GM04504 (cell line): ENCODE measurements at places on chromosomes 7 and 10.
A peak's percentile ranks its signal among the peaks of the same experiment; 100 is the strongest.

GRCh38 chr10:73494877-73495225 is 973 bp downstream of the PPP3CB start:
- no peak for DNase-seq

- no peak for DNase-seq
Measured at GRCh38 chr7:27151341-27151930, 947 bp downstream of the HOXA3 start.

- DNase-seq = peak; percentile 59
Measured at GRCh38 chr7:55086413-55087201, 67.8 kb downstream of the EGFR start.

DNA sequence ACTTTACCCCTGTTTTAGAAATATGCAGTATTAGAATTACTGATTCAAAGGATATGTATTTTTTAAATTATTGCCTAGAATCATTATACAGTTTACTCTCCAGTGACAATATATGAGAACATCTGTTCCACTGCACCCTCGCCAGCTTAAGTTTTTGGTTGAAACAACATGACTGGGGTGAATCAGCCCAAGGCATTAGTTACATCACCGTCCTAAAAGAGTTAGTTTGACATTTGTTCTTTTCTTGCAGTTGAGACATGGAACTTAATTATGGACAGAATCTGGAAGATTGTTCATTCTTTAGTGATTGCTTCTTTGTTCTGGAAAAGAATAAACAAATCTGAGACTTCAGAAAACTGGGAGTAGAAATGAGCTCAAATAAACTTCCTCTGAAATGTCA is 167.3 kb upstream of the DKK1 start:
- DNase-seq = peak; percentile 12

DNA sequence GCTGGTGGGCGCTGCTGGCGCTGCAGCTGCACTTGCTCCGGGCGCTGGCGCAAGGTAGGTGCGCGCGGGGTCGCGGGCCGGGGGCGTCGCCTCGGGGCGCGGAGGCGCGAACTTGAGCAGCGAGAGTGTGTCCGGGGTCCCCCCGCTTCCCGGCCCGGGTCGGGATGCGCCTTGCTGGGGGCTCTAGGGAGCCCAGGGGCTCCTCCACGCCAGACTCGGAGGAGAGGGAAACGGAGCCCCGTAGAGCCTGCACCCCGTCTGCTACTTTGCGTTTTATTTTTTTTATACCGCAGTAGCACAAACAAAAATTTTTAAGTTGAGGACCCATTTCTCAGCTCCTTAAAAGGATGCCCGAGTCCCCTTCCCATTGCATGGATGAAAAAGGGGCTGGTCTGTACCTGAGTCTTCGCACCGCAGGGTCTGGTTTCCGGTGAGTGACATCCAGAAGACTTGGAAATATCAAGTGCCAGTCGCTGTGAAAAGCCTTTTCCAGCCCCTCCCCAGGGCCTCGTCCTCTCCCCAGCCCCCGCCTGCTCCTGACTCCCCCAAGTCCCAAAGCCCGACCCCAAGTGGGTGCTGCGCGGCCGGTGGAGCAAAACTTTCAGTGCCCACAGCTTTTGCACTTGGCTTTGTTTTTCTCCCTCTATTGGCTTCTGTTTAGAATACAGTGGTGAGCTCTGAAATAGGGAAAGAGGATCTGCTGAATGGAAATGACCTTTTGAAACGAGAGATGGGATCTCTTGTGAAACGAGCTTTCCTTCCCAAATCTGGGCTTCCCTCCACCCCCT is 973 bp downstream of the SDK1 start:
- no peak for DNase-seq

DNA sequence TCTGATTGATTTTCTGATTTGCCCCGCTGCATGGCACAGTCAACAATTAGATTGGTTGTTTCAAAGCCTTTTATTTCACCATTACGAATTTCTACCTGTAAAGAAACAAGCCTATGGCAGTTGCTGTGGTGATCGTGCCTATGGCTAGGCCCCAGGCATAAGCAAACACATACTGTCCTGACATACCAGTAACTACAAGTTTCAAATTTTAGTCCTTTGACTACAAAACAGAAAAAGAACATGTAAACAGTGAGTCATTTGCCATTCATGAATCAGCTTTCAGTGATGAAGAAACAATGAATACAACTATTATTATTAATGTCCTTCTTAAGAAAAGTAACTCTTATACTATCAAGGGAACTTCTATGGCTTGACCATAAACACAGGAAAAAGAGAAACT is 168.0 kb upstream of the LRRN3 start:
- no peak for DNase-seq

GRCh38 chr10:103712898-103713498 is 142.4 kb downstream of the SH3PXD2A start:
- peak; percentile 38 for DNase-seq

DNA sequence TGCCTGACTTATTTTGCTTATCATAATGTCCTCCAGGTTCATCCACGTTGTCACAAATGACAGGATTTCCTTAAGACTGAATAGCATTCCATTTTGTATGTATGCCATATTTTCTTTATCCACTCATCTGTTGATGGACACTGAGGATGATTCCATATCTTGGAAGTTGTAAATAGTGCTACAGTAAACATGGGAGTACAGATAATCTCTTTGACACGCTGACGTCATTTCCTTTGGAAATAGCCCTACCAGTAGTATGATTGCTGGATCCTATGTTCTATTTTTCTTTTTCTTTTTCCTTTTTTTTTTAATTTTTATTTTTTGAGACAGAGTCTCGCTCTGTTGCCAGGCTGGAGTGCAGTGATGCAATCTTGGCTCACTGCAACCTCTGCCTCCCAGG is 167.6 kb downstream of the CTTNBP2 start:
- no peak for DNase-seq

- no peak for DNase-seq
Measured at GRCh38 chr10:130547368-130547767, 411.2 kb downstream of the GLRX3 start.

- DNase-seq = no peak
Measured at GRCh38 chr10:113613977-113614690, 49.7 kb downstream of the NRAP start.

DNA sequence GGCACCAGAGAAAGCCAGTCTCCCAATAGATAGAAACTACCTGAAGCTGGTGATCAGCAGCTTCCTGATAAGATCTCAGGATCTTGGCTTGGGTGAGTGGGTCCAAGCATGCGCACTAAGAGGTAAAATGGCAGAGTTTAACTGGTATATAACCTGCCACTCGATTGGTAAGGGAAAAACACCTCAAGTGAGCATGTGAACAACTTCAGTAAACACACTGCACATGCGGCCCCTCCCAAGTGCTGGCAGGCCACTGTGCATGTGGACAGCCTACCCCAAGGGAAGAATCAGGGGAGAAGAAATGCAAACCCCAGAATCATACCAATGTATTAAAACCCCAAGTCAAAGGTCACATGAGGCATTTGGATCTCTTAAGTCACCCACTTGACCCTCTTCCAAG is 17.7 kb upstream of the PON1 start:
- DNase-seq = no peak

- DNase-seq = no peak
Measured at GRCh38 chr7:86768967-86769760, 125.5 kb downstream of the GRM3 start.

DNA sequence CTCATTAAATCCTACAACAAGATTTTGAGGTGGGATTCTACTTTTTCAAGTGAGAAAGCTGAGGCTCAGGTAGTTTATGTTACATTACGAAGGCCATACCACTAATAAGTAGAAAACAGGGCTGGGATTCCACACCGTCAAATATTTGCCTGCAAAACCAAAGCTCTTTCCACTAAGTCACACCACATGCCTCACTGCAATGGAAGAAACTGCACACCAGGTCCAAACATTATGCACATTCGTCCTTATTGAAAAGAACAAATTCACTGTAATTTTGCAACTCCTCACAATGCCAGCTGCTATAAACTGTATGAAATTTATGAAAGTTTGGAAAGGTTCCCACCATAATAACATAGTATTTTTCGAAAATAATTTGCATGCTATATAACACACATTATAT is 66.5 kb downstream of the DGKB start:
- DNase-seq = no peak

GRCh38 chr7:100706672-100707311 is 871 bp downstream of the POP7 start:
- no peak for DNase-seq

DNA sequence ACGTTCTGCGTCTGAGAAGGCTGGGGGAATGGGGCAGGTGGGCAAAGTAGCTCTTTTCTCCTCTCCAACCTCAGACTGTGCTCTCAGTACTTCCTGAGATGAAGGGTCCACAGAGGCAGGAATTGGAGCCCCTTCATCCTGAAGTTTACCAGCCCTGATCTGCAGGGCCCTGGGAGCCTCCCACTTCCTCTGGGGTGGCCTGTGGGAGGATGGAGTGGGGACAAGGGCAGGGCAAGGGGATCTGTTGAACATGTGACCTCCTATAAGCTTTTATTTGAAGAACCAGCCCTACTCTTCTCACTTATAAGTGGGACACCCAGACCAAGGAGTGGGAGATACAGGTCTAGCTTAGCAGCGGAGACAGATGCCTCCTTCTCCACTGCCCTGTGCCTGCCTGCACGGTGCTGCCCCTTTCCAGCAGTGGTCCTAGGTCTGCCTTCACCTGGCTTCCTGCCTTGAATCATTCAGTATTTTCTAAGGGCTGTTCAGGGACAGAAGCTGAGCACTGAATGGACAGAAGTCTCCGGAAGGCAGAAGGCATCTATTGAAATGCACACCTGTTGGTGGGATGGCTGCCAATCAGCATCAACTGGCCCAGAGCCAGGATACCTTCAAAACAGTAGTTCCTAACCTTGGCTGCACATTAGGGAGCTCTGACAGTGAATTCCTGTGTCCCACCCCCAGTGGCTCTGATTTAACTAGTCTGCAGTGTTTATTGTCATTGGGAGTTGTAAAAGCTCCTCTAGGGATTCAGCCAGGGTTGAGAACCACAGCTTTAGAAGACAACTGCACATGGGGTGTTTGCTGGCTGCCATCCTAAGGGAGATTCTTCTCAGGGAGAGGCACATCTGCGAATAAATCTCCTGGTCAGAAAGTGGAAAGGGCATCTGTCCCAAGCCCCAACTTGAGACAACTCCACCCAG is 2.7 kb upstream of the ARHGAP22 start:
- no peak for DNase-seq

- no peak for DNase-seq
Measured at GRCh38 chr7:130733931-130734814, at the start of gene KLF14. Gene KLF14, minus strand, starts transcription at chr7:130734207. Its CDS starts 174 bp downstream, at chr7:130734033.

GRCh38 chr10:28470873-28471651 is 61.9 kb upstream of the WAC start:
- DNase-seq = peak; percentile 4

DNA sequence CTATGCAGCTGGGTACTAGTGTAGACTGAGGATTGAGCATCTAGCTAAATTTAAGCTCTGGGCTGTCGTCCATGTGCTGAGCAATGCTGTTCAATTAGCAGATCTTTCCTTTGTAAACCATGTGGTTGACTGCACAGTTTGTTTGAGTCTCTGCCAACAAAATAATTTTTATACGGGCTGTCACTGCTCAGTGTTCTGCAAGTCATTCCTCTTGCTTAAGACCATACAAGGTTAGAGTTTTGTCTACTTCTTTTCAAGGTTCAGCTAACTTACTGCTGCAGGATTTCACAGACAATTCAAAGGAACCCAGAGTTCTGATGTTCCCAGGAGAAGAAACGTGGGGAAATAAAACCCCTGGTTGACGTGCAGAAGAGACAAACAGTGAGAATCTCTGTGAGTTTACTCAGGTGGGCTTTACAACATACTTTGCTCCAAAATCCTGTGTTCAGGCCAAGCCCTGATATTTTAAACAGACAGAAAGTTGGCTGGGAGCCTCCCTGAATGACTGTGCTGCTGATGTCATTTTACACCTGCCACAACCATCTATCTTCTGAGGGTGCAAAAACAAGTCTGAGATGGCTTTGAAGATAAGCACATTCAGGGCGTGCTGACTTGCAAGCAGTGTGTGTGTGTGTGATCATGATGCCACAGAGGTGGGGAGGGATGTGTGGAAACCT is 177.1 kb upstream of the SVIL start:
- DNase-seq = peak; percentile 92

DNA sequence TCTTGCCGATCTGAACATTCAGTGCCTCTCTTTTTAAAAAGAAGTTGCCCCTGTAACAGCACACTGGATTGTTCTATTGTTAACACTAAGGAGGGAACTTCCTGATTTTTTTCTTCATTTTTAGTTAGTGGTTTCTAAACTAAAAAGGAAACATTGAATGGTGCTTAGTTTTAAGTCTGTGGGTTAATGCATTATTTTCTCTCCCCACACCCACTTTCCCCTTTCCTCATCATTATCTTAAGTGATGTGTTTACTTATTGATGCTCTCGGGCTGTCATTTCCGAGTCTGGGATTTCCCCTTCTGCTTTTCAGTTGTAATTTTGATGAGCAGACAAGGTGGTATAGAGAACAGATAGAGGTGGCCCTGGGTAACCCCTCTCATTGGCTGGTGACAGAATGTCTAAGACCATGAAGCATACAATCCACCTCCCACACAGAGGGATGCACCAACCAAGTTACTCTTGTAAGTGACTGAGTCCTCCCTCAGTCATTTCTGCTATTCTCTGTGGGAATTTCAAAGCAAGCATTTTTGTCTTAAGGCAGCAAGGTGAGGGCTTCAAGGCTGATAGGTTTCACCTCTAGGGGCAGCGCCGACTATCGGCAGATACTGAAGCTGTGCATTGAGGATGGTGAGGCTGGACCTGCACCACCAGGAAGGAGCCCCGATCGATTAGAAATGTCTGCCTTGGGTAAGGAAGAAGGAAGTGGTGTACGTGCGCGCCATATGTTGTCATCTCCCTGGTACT is 49.5 kb downstream of the CHN2 start:
- no peak for DNase-seq

DNA sequence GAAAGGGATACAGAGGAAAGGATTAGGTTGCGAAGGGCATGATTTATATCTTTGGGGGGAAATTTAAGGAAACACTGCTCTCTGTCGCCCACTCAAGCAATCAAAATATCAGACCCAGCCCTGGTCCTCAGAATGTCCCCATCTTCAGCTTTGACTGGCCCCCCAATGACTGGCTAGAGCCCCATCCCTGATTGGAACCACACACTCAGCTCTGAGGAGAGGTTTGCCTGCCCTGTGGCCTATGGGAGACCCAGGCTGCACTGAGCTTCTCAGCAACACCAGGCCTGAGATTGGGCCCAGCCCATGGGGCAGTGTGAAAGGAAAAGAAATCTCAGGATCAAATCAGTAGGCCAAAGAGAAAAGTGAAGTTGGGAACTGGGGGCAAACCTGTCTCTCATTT is 69.5 kb downstream of the ADCYAP1R1 start:
- DNase-seq = no peak

- DNase-seq = no peak
Measured at GRCh38 chr10:98292971-98293370, 25.0 kb upstream of the LOXL4 start.
